ENCODE measurements at places on chromosomes 4 and X. TPM values are rescaled to one million over a fixed set of nuclear protein-coding genes. Genes with fewer than 3 reads are reported as not detected.

Gene RPS6KA6
- total RNA-seq: not detected

Gene HADH
- total RNA-seq: 70.6 TPM

Gene OTC
- total RNA-seq: not detected

Gene SPANXA1
- total RNA-seq: not detected

Gene SSX3
- 1.2 TPM for total RNA-seq

Gene CT47B1
- not detected for total RNA-seq

Gene EXOC1L
- not detected for total RNA-seq

Gene SSX4B
- total RNA-seq: not detected

Gene SPACA5
- not detected for total RNA-seq

- no peaks in the 10 kb centered on the region for H3K4me1 ChIP-seq
Measured at GRCh38 chrX:97374266-97374665, 490.6 kb downstream of the RPA4 start.

GRCh38 chrX:139832718-139833309 lies 100.0 kb downstream of the ATP11C start:
- no peak for DNase-seq
- H3K27me3 ChIP-seq: no peaks in the 10 kb centered on the region
- H3K4me1 ChIP-seq: peaks cover 74% of the 10 kb centered on the region
- no peaks in the 10 kb centered on the region for H3K36me3 ChIP-seq

GRCh38 chr4:107564326-107564725 lies 155.7 kb downstream of the PAPSS1 start:
- H3K36me3 ChIP-seq: no peaks in the 10 kb centered on the region
- no peaks in the 10 kb centered on the region for H3K27me3 ChIP-seq
- no peak overlapping the region for H3K27ac ChIP-seq
- H3K4me1 ChIP-seq: no peaks in the 10 kb centered on the region

- DNase-seq: no peak
- H3K4me1 ChIP-seq: no peaks in the 10 kb centered on the region
- no peaks in the 10 kb centered on the region for H3K27me3 ChIP-seq
- no peak overlapping the region for H3K27ac ChIP-seq
Measured at GRCh38 chrX:11146411-11146810, 35.3 kb downstream of the HCCS start.

DNA sequence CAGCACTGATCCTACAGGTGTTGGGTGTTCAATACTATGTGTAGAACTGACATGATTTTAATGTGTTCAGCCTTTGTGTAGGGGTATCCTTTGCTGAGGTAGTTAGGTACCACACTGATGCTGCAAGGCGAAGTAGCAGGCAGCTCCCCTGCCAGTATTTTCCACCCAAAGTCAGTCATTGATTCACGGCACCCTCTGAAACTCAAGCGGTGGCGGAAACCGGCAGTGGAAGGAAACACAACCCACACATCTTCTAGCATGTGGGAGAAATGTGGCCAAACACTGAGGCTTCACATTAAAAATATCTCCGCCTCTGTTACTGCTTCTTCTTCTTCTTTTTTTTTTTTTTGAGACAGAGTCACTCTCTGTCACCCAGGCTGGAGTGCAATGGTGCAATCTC lies 126.3 kb downstream of the AASDH start:
- H3K4me1 ChIP-seq: no peaks in the 10 kb centered on the region
- DNase-seq: no peak
- no peaks in the 10 kb centered on the region for H3K27me3 ChIP-seq
- H3K4me3 ChIP-seq: no peak overlapping the region

- H3K4me1 ChIP-seq: peaks cover under 1% of the 10 kb centered on the region
- peak; percentile 81 for DNase-seq
- H3K27me3 ChIP-seq: no peaks in the 10 kb centered on the region
- peak within 1 kb of the TSS; percentile 65 for H3K4me3 ChIP-seq
- H3K36me3 ChIP-seq: no peaks in the 10 kb centered on the region
Measured at GRCh38 chrX:133415276-133416105, at the start of gene GPC4. TSS of gene GPC4 (minus strand) at chrX:133415489. CDS start at chrX:133414965, 524 bp downstream.

DNA sequence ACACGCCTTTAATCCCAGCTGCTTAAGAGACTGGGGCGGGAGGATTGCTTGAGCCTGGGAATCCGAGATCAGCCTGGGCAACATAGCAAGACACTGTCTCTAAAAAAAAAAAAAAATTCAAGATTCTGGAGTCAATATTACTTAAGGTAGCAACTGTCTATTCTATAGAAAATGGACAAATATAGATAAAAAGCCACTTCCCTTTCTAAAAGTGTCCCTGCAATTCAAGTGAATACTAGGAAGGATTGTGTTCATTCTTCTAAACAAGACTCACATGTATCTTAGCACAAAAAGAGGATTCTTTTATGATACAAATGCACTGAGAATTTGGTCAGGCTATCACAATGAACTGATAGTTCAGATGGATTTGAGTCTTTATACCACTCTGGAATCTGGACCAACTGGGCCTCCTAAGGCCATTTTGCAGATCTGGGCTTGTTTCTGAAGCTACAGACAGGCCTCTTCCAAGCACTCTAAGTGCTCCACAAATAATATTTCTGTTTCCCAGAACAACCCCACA lies 7.0 kb downstream of the PKD2 start:
- no peak overlapping the region for H3K27ac ChIP-seq
- no peaks in the 10 kb centered on the region for H3K27me3 ChIP-seq
- no peak for DNase-seq
- H3K36me3 ChIP-seq: no peaks in the 10 kb centered on the region
- H3K4me3 ChIP-seq: no peak overlapping the region

DNA sequence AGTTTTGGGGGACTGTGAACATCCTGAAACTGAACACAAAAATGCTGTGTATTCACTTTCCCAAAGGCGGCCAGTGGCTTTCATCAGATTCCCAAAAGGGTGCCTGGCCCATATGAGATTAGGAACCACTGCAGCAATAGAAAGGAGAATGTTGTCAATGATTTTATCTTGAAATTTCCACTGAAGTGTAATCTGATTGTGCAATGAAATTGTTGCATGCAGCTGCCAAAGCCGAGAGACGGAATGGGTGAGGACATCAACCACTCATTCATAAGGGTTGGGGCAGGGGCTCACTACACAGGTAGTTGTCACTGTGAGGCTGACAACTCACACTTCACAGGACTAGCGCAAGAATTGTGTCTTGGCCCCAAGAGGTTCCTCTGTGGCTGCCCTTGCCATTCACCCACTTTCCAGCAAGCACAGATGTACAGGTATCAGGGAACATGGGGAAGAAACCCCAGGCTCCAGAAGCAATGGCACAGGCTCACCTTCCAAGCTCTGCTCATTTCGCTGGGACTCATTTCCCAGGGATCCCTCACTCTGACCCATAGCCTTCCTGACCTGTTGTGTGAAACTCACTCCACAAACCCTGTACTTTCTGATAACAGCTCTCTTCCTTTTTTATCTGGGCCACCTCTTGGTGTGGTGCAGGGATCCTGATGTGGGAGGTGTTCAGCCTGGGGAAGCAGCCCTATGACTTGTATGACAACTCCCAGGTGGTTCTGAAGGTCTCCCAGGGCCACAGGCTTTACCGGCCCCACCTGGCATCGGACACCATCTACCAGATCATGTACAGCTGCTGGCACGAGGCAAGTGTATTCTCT lies 48.8 kb downstream of the BMX start:
- H3K27me3 ChIP-seq: peaks cover 51% of the 10 kb centered on the region
- H3K36me3 ChIP-seq: no peaks in the 10 kb centered on the region
- no peak overlapping the region for H3K27ac ChIP-seq
- H3K4me1 ChIP-seq: no peaks in the 10 kb centered on the region

GRCh38 chr4:83679692-83680091 lies 143.8 kb downstream of the GPAT3 start:
- no peaks in the 10 kb centered on the region for H3K36me3 ChIP-seq
- H3K4me3 ChIP-seq: no peak overlapping the region
- H3K27me3 ChIP-seq: no peaks in the 10 kb centered on the region
- DNase-seq: no peak
- no peak overlapping the region for H3K27ac ChIP-seq

DNA sequence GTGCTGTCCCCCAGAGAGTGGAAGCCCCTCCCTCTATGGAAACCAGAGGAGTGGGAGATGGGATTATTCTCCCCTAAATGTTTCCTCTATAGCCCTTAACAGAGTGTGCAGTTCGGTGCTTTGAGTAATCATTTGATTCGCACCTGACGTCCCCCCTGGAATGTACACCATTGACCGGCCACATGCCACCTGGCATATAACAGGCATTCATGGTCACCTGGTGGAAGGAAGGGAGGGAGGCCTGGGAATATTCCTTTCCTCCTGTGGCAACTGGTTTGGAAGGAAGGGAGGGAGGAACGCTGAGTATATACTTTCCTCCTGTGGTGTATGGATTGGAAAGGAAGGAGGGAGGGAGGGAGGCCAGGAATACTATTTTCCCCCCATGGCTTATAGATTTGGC lies 77.2 kb downstream of the CRMP1 start:
- H3K27ac ChIP-seq: peak overlapping the region; percentile 37
- peaks cover 18% of the 10 kb centered on the region for H3K36me3 ChIP-seq
- no peak for DNase-seq
- H3K4me1 ChIP-seq: peaks cover 12% of the 10 kb centered on the region
- H3K27me3 ChIP-seq: no peaks in the 10 kb centered on the region
- no peak overlapping the region for H3K4me3 ChIP-seq

DNA sequence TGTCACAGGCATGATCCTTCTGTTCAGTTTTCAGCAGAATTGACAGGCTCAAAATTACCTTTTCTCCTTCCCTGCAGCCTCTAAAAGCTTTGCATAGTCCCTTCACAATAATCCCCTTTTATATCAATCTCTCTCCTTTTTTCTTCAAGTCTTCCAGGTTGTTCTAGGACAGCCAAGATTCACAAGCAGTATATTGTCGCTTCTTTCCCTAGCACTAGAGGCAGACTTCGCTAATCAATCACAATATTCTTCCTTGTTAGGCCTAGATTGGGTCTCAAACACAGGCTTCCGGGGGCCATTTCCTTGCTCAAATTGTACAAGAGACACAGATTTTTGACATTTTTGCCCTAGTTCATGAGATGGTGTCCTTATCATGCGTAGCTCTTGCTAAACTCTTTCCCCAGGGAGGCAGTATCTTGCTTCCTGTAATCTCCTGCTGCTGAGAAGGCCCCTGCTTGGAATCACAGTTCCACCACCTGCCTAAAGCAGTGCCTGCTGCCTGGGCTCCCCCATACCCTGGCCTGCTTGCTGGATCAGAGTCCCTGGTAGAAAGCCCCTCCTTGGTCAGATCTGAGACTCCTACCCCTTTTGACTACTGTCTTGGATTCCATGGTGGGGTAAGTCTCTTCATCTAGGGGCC lies 57.3 kb downstream of the DMP1 start:
- no peak overlapping the region for H3K27ac ChIP-seq
- no peaks in the 10 kb centered on the region for H3K27me3 ChIP-seq
- no peaks in the 10 kb centered on the region for H3K36me3 ChIP-seq
- no peak for DNase-seq
- H3K4me1 ChIP-seq: no peaks in the 10 kb centered on the region
- H3K4me3 ChIP-seq: no peak overlapping the region

DNA sequence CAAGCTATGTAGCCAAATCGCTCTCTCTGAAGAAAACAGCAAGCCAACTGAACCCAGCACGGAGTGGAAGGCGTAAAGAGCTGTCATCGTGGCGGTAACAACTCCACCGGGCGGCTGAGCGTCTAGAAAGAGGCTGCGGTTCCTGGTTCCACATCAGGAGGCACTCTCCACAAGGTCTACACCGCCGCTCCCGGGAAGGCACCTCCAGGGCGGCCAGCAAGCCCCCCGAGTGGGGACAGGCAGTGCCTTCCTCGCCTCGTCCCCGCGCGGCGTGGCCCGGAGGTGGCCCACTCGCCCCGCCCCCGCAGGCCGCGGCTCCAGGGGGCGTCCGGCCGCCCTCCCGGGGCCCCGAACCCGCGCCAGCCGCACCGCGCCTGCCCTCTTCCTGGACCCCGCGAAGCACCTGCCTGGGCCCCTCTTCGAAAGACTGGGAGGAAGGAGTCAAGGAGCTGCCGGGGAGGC lies 755 bp downstream of the KLHL8 start:
- H3K4me1 ChIP-seq: no peaks in the 10 kb centered on the region
- H3K27me3 ChIP-seq: no peaks in the 10 kb centered on the region
- H3K27ac ChIP-seq: peak overlapping the region; percentile 92
- DNase-seq: no peak
- H3K36me3 ChIP-seq: no peaks in the 10 kb centered on the region

DNA sequence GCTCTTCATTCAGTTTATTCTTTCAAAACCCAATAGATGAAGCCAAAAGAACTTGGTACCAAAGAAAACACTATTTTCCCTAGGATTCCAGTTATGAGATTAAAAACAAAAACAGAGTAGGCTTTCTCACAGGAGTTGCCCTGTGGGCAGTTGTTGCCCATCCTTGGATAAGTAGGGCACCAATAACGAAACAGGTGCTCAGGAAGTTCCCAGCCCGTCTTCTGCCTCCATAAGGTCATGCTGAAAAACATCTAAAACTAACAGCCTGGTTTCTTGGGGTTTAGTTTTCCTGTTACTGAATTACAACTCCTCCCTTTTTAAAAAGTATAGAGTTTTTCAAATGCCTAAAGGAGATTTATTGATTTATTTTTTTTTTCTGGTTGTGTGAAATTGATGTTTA lies 14.7 kb downstream of the TSPAN5 start:
- H3K4me3 ChIP-seq: no peak overlapping the region
- no peaks in the 10 kb centered on the region for H3K36me3 ChIP-seq
- H3K4me1 ChIP-seq: peaks cover 11% of the 10 kb centered on the region
- H3K27me3 ChIP-seq: no peaks in the 10 kb centered on the region
- no peak overlapping the region for H3K27ac ChIP-seq

GRCh38 chrX:74171465-74171864 lies 132.5 kb upstream of the ZCCHC13 start:
- H3K36me3 ChIP-seq: no peaks in the 10 kb centered on the region
- H3K4me1 ChIP-seq: no peaks in the 10 kb centered on the region
- no peaks in the 10 kb centered on the region for H3K27me3 ChIP-seq
- no peak overlapping the region for H3K27ac ChIP-seq

- no peak for DNase-seq
- H3K4me3 ChIP-seq: no peak overlapping the region
Measured at GRCh38 chr4:72714482-72715279, 145.7 kb upstream of the ADAMTS3 start.

- no peak overlapping the region for H3K27ac ChIP-seq
- no peaks in the 10 kb centered on the region for H3K36me3 ChIP-seq
Measured at GRCh38 chr4:36056136-36056535, 188.2 kb downstream of the ARAP2 start.

DNA sequence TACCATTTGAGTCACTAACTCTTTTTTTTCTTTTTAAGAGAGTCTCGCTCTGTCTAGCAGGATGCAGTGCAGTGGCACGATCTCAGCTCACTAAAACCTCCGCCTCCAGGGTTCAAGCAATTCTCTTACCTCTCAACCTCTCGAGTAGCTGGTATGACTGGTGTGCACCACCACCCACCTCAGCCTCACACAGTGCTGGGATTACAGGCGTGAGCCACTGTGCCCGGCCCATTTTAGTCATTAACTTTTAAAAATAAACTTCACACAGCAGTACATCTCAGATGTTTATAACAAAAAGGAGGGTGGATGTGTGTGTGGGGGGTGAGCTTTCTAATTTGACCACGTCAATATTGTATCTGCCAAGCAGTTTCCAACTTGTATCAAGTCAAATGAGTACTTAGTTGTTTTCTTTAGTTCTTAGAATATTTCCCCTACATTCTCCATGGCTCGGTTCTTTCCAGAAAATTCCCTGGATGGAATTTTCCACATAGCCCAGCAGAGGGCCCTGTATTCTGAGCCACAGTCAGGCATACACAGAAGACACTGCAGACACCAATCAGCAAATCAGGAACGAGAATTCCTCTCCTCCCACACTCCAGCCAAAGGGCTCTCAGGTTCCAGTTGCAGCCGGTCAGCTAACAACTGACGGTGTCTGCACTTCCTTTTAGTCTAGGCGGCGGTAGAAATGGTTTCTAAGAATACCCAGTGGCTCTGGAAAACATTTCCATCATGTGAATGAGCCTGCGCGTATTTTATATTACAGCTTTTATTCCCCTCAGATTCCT lies 20.1 kb upstream of the ARAF start:
- H3K4me1 ChIP-seq: peaks cover 12% of the 10 kb centered on the region
- H3K27me3 ChIP-seq: no peaks in the 10 kb centered on the region
- no peak overlapping the region for H3K4me3 ChIP-seq

- H3K27me3 ChIP-seq: no peaks in the 10 kb centered on the region
- no peaks in the 10 kb centered on the region for H3K4me1 ChIP-seq
- no peak overlapping the region for H3K27ac ChIP-seq
- no peak overlapping the region for H3K4me3 ChIP-seq
- H3K36me3 ChIP-seq: no peaks in the 10 kb centered on the region
Measured at GRCh38 chr4:35700663-35701062, 543.7 kb downstream of the ARAP2 start.

Measured in A673 (cell line).